ENCODE measurements at places on chromosomes 4 and X.

DNA sequence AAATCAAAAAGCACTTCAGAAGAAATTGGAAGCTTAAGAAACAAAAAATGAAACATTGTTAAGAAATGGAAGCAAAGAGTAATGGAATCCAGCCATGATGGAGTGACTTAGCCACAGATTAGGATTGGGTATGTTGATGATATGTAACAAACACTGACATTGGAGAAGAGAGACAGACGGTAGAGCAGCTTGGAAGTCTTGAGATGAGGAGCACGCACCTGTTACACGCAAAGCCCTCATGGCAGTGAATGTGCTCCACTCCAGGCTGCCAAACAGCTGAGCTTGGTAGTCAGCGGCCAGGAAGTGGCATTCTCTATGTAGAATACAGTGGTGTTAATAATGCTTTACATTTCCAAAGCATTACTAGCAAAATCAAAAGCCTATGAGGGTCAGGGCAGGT, 56.9 kb upstream of the GPRIN3 start:
- no peak for DNase-seq

GRCh38 chr4:187178084-187178483, 454.4 kb upstream of the FAT1 start:
- DNase-seq = no peak

- peak; percentile 70 for DNase-seq
Measured at GRCh38 chr4:1748465-1748995, 27.2 kb downstream of the TACC3 start.

DNA sequence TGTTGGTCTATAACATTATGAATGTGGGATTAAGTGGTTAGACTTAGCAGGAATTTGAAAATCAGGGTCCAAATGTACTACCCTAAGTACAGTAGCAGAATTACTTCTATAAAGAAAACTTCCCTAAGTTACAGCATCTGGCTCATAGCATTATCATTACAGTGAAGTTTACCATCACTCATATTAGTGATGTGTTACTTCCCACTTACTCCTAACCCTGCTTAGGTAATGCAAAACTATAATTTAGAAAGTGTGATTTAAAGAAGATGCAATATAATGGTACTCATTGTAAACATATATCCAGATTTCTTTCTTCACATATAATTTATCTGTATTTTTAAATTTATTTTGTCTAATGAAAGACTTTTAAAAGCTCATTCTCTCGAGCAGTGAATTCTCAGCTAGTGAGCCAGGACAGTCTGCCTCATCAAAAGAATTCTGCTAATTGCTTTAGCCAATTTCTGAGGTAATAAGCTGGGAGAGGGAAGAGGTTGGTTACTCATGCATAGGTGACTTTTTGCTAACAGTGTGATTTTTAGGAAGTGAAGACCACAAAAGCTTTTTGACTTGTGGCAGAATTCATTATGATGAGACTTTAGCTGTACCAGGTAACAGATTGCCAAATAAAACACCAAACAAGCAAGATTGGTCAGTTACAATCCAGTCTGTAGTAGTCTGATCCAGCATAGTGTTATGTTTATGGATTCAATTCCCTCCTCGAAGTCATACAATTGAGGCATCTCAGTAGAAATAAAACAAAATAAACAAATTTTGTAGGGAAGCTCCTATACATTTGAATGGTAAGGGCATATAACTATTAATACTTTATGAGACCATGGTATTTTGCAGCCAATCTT, 21.0 kb downstream of the PLS3 start:
- DNase-seq = no peak

DNA sequence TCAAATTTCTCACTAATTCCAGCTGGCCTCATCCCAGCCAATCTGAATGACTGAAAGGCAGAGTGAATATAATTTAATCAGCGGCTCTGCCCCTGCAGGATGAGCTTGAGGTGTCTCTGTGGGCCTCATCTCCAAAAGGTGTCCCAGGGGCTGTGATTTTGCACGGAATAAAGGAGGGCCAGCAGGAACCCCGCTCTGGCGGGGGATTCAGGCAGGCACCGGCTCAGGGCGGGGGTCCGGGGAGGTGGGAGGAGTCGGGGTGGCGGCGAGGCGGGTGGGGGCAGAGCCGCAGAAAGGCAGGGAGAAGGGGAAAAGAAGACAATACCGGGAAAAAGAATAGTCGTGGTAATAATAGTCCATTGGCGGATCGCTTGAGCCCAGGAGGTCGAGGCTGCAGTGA, 16.0 kb upstream of the ERCC6L start:
- DNase-seq = no peak

GRCh38 chrX:19212037-19212436, 89.8 kb upstream of the ADGRG2 start:
- DNase-seq = no peak

DNA sequence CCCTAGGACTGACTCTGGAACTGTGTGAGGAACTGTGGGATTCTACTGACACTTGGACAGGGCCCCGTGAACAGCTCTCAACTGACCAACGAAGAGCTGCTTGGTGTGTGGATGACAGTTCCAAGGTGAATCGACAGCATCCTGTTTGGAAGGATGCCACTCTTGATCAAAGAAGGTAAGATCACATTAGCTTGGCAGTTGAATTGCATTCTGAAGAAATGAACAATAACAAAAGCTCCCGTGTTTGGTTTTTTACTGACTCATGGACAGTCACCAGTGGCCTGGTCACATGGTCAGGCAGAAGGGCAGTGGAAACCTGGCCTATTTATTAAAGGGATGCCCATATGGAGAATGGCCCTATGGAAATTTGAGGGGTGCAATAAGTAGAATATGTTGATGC, 33.1 kb upstream of the GPR34 start:
- no peak for DNase-seq

- DNase-seq = no peak
Measured at GRCh38 chr4:4270529-4270928, 19.4 kb downstream of the LYAR start.

DNA sequence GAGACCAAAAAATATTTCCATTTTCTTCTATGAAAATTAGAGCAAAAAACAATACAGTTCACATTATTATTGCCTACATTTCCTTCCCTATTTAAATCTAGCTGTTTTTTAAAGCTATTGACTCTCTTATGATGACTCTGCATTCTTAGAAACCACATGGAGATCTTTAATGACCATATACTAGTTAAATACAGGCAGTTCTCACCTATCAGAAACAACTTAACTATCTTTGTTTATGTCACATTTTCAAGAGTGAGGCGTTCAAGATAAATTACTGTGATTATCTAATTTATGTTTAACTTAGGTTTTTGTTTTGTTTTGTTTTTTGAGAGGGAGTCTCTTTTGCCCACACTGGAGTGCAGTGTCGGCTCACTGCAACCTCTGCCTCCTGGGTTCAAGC, 3.0 kb downstream of the CISD2 start:
- DNase-seq = no peak

- no peak for DNase-seq
Measured at GRCh38 chrX:3445806-3446490, 99.5 kb upstream of the MXRA5 start.

- DNase-seq = no peak
Measured at GRCh38 chr4:110953898-110954297, 331.0 kb upstream of the PITX2 start.

DNA sequence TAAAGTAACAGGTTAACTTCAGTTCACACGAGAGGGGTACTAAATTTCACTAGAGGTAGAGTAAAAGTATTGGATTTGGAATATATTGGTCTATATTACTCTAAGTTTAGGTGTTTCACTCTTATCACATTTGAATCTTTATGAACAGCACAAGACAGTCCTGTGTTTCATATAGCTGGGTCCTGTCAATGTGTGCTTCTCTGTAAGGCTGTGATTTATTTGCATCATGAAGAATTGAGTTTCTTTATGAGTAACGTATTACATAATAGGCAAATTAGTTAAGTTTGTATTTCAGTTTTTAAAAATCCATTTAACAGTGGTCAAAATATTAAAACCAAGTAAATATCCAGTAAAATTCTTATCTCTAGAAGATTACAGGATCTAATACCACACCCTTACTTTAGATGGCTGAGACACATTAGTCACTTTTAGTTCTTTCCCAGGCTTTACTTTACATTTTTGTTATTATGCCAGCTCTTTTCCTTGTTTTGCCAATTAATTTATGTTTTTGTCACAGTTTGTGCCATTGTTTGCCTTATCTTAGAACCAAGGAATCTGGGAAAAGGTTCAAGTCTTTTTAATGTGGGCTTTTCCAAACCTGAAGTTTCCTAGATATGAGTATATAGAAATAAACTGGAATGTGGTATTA, 32.1 kb downstream of the NUDT6 start:
- no peak for DNase-seq

GRCh38 chrX:9785944-9786797, at the start of gene SHROOM2:
Gene SHROOM2 (plus strand): TSS chrX:9786429. CDS start chrX:9786546, 117 bp downstream.
- DNase-seq = no peak

DNA sequence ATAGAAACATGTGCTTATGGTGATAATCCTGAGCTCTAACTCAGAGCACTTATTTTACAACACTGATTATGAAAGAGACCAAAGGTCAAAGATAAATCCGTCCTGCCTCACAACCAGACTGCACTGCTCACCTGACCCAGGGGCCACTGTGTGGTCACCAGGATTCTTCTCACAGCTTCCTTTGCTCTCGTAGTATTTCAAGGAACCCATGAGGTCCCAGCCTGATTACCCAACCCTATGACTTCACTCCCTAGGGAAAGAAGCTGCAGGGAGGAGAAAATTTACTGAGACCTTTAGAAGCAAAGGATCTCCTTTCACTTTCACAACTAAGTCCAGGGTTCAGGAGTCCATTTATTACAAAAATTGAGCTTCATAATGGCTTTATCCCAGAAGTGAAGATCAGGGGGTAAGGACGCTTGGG, 9.6 kb downstream of the SLC25A5 start:
- DNase-seq = no peak

DNA sequence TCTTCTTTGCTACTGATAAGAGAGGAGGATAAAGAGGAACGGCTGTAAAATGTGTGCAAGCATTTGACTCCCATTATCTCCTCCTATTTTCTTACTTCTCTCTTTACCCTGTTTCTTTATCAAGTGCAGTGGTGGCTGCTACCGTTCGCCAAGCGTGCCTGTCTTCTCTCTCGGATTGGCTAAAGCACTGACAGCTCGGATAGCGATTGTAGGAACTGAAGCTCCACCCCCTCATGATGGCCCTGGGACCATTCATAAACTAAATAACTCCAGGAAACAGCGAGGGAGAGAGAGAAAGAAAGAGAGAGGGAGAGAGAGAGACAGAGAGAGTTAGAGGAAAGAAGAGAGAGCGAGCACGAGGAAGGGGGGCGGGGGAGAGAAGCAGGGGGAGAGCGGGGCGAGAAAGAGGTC, 305 bp upstream of the MAB21L2 start:
- no peak for DNase-seq

DNA sequence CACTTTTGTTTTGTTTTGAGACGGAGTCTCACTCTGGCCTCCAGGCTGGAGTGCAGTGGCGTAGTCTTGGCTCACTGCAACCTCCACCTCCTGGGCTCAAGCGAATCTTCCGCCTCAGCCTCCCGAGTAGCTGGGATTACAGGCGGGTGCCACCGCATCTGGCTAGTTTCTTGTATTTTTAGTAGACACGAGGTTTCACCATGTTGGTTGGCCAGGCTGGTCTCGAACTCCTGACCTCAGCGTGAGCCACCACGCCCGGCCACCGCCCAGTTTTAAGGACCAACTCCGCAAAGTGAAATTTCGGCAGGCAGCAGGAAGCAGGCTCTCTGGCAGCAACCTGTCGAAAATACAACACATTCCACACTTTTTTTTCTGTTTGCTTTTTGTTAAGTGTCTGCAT, 13.4 kb downstream of the DHRSX start:
- DNase-seq = no peak

GRCh38 chr4:71648448-71648847, 135.4 kb downstream of the GC start:
- DNase-seq = no peak

DNA sequence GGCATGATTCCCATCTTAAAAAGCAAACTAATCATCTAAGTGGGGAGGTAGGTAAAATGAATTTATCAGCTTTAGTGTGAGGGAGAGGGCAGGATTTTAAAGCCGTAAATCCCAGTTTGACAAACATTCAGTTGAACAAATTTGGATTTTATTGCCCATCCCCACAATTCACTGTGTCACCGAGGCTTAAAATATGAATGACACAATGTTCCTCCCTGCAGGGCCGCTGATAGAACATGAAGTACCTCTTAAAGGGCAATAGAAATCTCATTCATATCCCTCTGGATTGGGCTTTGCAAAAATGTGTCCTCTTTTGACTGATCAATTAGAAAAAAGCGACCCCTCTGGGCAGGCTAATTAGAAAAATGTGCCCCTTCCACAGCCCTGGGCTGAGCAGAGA, 45.5 kb upstream of the SMAD1 start:
- DNase-seq = no peak

GRCh38 chrX:153414856-153415510, 3.7 kb downstream of the ZFP92 start:
- no peak for DNase-seq

DNA sequence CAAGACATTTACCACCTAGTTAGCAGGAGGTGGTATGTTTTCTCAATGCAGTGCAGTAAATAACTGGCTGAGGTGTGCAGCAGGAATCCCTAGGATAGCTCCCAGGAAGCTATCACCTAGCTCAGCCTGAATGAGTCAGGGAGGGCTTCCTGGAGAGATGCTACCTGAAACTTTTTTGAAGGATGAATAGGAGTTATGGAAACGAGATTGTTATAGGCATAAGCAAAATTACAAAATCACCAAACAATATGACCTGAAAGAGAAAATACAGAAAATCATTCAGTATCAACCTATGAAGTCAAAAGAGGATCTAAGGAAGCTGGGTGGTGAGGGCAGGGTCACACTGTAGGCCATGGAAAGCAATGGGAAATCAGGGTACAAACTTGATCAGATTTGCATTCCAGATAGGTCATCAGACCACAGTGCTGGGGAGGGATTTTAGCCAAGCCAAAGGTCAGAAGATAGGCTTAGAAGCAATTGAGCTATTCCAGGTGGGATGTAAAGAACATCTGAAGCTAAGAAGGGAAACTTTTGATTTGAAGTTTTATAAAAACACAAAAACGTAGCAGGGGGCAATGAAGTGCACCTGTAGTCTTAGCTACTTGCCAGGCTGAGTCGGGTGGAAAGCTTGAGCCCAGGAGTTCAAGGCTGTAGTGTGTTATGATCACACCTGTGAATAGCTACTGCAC, 11.3 kb downstream of the AREG start:
- no peak for DNase-seq

GRCh38 chr4:107862658-107863057, 37.9 kb downstream of the SGMS2 start:
- DNase-seq = no peak

DNA sequence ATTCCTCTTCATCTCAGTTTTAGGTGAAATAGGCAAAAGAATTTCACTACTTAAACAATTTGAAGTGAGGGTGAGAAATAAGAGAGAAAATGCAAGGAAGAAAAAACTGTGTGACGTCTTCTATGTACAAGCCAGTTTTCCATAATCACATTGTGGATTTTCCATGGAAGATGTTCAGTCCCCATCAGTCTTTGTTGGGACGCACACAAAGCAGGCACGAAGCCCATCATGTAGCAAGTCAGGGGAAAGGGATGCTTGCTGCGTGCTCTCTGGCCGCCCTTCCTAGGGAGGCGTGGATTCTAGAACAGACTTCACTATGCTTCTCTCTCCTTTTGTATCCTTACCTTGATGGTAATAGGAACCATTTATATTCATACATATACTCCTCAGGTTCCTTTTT, 54.7 kb downstream of the RBPJ start:
- DNase-seq = no peak
